ENCODE measurements at places on chromosomes 6 and 20.
A peak's percentile ranks its signal among the peaks of the same experiment; 100 is the strongest.

DNA sequence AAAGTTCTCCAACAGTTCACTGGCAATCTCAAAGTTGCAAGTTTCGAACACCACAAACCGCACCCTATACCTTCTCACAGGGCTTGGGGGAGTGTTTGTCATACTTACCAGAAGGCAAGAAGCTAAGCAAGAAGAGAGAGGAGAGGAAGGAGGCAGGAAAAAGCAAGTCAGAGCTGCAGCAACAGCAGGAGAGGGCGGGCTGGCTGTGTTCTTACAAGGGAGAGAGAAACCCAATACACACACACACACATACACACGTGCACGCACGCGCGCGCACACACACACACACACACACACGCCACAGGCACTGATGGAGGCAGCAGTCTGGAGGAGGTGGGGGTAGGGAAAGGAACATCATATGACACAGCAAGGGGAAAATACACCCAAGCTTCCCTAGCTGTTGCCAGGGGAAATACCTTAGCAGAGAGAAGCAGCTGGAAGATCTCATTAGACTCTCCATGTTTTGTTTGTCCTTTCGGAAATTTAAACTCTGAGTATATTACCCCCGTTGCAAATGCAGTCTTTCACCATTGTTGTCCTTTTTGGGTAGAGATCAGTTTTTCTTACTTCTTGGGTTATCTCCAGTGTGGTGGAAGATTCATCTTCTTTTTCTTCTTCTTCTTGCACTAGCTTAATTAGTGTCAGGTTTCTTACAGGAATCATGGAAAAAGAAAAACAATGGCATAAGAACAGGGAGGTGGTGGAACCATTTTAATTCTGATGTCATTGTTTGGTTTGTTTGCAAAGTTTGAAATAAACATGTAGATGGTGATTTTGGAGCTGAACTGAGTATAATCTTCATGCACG, at the start of gene TXLNB:
Gene TXLNB (minus strand): TSS at position 186 of the 807 bp plus-strand sequence. CDS start 3,099 bp downstream, outside the sequence.
- peak; percentile 60 for DNase-seq

DNA sequence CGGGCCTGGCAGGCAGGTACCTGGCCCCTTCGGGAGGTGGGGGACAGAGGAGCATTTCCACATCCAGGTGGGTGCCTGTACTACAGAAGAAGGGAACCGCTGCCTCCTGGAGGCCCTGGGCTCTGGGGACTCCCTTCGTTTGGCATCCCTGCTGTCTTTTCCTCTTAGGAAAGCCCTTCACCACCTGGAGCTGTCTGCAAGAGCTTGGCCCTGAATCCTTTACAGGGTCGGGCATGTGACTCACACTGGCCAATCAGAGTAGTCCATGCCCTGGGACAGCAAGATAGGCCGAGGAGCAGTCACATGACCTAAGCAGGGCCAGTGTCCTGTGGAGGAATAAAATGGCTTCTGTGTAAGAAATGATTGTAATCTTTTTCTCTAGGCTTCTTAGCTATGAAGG, 224.9 kb downstream of the ANKRD60 start:
- no peak for DNase-seq

DNA sequence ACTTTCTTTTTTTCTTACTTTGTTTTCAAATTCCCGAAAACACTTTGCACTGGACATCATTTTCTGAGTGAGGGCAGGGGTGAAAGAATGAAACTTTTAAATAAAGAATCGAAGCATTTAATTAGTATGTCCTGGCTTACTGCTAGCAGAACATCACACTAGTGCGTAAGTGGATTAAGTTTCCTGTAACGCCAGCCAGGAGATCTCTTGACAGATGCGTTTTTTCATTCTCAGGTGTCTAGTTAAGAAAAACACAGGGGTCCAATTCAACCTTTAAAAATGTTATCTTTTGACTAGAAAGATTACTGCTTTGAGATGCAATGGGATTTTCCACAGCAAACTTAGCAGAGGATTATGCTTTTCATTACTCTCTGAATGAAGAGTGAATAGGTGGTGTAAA, 858.8 kb upstream of the EPHA7 start:
- no peak for DNase-seq

GRCh38 chr6:33877982-33878535, 74.3 kb upstream of the MLN start:
- DNase-seq = no peak

DNA sequence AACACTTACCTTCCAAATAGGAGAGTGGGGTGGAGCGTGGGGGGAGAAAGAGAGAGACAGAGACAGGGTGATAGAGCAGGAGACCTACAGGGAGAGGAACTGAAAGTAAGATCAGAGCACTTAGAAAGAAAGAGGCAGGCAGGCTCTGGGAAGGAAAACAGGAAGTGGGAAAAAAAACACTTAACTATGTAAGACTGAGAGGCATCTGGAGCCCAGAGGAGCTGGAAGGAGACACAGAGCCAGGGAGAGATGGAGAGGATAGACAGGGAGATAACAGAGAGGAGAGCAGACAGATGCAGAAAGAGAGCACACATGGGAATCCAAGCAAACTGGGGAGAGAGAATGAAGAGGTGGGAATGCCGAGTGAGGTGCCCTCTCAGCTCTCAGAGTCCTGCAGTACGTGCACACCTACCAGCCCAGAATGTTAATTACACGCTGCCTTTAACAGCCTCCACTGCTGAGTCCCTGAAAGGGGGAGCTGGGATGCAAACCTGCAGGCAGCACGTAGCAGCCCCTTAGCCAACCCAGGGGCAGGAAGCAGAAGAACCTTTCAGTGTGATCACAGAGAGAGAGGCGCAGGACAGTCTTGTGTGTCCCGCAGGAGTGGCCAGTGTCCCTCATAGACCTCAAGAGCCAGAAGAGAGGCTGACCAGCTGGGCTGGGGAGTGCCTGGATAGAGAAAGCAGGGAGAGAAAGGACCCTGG, 132.7 kb upstream of the LRFN2 start:
- no peak for DNase-seq

DNA sequence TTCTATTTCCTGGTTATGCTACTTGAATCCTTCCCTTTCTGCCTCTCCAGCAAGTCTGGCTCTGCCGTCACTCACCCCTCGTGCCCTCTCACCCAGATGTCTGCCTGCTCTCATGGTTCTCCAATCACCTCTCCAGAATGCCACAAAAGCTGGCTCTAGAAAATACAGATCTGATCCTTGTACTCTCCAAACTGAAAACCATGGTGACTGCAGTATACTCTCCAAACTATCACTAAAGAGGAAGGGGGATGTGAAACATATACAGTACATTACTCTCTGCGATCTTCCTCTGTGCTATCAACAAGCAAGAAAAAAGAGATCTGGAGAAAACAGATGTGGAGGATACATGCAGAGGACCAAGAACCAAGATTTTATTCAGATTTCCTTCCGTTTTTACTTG, 91.1 kb downstream of the ATXN1 start:
- no peak for DNase-seq

- no peak for DNase-seq
Observed at GRCh38 chr6:119311514-119312142, 37.9 kb downstream of the MAN1A1 start.

GRCh38 chr6:159203304-159204005, 34.3 kb downstream of the FNDC1 start:
- DNase-seq = no peak

DNA sequence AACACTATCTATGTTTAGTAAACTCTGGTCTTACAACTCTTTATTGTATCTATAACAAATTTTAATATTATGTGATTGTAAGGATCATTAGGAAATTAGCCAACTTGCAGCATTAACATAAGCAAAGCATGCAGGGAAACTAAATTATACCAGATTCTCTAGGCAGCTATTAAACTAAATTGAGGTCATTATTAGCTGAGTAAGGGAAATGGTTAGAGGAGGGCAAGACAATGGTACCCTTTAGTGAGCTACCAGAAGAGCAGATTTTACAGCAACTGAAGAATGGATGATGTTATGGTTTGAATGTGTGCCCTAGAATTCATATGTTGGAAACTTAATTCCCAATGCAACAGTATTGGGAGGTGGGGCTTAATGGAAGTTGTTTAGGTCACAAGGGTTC, 79.1 kb downstream of the SMPDL3A start:
- DNase-seq = no peak

- no peak for DNase-seq
Observed at GRCh38 chr20:33445881-33446625, 2.5 kb upstream of the SNTA1 start.

GRCh38 chr6:11601776-11602605, 64.4 kb downstream of the TMEM170B start:
- no peak for DNase-seq

All from effector CD8-positive, alpha-beta T cell (primary cell).